ENCODE measurements at places on chromosomes 16 and 17.

DNA sequence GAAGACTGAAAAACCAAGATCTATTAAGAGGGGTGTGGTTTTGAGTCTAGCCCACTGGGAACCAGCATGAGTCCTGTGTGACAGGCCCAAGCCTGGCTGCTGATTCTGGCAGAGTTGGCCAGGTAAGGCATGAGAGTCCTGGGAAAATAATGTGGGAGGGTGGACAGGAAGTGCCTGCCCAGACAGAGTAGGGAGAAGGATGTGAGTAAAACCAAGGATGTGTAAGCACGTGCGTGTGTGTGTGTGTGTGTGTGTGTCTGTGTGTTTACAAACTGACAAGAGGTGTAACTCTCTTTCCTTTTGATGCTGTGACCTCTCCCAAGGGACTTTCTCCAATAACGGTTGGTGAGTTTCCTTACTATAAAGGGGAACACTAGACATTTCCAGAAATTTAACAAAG is 15.6 kb upstream of the TEX2 start:
- DNase-seq, result no peak

GRCh38 chr16:3484318-3485096 is 10.8 kb downstream of the C16orf90 start:
- no peak for DNase-seq

DNA sequence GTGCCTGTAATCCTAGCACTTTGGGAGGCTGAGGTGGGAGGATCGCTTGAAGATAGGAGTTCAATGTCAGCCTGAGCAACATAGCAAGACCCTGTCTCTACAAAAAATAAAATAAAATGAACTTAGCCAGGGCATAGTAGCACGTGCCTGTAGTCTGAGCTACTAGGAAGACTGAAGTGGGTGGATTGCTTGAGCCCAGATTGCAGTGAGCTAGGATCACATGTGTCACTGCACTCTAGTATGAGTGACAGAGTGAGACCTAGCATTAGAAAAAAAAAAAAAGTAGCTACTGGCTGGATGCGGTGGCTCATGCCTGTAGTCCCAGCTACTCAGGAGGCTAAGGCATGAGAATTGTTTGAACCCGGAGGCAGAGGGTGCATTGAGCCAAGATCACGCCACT is 6.0 kb downstream of the ADAP2 start:
- DNase-seq, result no peak

DNA sequence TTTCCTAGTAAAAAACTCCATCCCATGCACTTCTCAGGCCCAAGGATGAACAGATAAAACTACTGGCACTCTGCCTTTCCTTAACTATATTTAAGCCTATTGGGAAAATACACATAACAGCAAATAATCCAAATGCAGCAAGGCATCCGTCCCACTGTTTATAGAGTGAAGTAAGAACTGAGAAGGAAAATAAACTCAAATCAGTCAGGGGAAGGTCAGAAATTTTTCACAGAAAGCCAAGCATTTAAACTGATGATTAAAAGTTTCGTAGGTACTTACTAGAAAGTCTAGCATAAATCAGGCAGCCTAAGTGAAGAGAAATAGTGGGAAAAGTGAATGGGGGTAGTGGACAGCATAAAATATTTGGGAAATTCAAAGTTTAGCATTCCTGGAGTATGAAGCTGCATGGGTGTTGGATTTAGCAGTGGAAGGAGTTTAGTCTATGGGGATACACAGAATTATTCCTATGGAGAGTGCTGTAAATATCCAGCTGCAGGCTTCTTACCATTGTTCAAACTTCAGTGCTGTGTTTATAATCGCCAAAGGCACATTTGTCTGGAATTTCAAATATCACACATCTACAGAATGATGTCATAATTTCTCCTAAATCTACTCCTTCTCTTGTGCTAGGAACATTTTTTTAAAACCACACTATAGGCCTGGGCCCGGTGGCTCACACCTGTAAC is 1131.0 kb upstream of the GOT2 start:
- no peak for DNase-seq

- DNase-seq, result no peak
Observed at GRCh38 chr17:30267625-30268024, 24.1 kb downstream of the BLMH start.

- DNase-seq, result no peak
Observed at GRCh38 chr16:46828292-46828691, 2.7 kb downstream of the C16orf87 start.

- no peak for DNase-seq
Observed at GRCh38 chr16:53999841-54000240, 286.7 kb downstream of the IRX3 start.

- DNase-seq, result no peak
Observed at GRCh38 chr16:1708768-1709180, 2.8 kb downstream of the MAPK8IP3 start.

- peak; percentile 97 for DNase-seq
Observed at GRCh38 chr16:70476272-70477020, 22.1 kb downstream of the FCSK start.

DNA sequence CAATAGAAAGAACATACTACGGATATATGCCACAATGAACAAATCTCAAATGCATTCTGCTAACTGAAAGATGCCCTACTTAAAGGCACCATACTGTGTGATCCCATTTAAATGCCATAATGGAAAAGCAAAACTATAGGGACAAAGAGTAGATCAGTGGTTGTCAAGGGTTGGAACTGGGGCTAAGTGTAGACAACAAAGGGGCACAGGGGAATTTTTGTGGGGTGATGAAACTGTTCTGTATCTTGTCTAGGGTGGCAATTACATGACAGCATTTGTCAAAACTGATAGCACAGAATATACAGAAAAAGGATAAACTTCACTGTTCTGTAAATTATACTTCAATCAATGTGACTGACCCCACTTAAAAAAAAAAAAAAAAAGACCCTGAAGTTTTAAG is 17.7 kb downstream of the GFOD2 start:
- no peak for DNase-seq

Measured in hepatic stellate cell (primary cell).